NCI-H446 (cell line): ENCODE measurements at places on chromosomes 16 and 17.

DNA sequence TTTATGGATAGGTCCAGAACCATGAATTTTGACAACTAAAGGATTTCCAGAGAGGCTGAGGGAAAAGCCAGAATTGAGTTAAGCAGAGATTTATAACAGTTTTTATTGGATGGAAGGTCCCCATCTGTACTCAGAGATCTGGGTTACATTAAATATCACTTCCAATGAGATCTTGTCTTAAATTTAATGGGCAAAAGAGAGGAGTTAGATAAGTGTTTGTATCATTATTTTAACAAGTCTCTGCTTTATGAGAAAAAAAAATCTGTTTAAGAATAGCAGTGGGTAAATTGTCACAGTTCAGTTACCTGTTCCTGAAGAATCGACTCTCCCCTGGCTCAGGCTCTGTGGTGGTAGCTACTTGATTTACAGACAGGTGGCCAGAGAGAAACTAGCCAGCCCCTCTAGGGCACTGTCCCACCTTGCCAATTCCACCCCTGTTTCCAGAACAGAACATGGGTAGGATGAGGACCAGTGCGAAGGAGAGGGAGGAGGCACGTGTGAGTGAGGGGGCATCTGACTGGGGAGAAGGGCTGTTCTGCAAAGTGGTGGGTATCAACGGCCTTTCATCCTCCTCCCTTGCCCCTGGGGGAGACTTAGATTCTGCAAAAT lies 22.1 kb upstream of the CRHR1 start:
- no peak for DNase-seq

- DNase-seq: no peak
Observed at GRCh38 chr17:30832438-30833124, 815 bp downstream of the ATAD5 start.

- DNase-seq: peak; percentile 37
Observed at GRCh38 chr16:87924041-87924810, 12.1 kb downstream of the CA5A start.

DNA sequence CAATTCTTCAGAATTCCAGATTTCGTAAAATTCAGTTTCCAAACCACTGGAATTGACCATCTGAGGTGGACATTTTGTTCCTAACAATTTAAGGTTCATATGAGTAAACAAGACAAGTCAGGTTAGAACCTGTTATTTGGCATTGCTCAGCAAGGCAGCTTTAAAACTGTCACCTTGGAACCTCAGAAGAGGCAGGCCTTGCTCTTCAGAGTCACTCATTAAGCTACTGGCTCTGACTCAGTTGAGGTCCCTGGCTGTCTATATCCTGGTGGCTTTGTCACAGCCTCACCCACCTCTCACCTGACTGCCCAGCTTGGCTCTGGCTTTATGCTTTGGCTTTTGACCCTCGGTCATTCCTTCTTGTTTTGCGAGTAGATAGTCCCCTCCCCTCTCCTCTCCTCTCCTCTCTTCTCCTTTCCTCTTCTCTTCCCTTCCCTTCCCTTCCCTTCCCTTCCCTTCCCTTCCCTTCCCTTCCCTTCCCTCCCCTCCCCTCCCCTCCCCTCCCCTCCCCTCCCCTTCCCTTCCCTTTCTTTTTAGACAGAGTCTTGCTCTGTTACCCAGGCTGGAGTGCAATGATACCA lies 238.4 kb downstream of the SHISA9 start:
- no peak for DNase-seq

- no peak for DNase-seq
Observed at GRCh38 chr17:64255764-64256163, 7.3 kb downstream of the TEX2 start.

DNA sequence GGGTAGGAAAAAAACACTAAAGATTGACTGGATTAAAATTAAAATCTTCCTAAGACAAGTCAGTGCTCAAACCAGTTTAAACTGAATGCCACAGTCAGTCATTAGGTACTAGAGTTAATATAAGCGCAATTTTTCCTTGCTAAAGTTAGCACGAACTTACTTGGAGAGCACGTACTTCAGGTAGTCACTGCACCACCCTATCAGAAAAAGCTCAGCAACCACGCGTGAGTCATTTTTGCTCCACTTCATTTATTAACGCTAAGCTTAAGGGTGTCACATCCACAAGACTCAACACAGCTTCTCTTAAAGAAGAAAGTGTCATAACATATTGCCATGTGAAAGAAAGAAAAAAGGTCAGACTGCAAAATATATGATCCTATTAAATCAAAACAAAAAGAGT lies 53.1 kb downstream of the TEX2 start:
- no peak for DNase-seq

DNA sequence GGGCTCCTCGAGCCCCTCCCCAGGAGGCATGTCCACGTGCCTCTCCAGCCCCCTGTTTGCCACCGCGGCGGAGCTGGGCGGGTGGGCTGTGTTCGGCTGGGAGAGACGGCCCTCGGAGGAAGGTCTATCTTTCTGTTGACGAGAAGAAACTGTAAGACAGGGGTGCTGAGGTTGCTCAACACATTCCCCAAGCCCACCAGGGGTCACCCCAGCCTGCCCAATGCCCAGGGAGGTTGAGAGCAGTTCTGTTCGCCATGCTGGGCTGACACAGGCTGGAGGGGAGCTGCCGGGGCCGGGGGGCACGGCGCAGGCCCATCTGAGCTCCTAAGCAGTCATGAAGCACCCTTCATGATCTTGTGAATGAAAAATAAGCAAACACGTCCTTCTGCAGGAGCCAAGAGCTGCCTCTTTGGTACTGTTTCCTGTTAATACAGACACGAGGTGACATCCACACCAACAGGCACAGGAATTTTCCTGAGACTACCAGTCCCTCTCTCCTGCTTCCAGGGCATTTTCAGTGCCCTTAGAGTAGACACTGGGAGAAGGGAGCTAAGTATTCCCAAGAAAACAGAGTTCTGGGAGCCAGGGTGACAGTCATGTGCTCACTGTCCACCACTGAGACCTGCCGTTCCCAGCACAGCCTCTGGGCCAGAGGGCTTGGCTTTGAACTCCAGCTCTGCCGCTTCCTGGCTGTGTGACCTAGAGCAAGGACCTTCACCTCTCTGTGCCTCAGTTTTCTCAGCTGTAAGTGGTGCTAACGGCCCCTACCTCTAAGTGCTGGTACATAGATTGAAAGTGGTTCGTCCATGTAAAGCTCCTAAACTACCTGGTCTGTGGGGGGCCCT lies 9.2 kb downstream of the UBALD2 start:
- no peak for DNase-seq

DNA sequence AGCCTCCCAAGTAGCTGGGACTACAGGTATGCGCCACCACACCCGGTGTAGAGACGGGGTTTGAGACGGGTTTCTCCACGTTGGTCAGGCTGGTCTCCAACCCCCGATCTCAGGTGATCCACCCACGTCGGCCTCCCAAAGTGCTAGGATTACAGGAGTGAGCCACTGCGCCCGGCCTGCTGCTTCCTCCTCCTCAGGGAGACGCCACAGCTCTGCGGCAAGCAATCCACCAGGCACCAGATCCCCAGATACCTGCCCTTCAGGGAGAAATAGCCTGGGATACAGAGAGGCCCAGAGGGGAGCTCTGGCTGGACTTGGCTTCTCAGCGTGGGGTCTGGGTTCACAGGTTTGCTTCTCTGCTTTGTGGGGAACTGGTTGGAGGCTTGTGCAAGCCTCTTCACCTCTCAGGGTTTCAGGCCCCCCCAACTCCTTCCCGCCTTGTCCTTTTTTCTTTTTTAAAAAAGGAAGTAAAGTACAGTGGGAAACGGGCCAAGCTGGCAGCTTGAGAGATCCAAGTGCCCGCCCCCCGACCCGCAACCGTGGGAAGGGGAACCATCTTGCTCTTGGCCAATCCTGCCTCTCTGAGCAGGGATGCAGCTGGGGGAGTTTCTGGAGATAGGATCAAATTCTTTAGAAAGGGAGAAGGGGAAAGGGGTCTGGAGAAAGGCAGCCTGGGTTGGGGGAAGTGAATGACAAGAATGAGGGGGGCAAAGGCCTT lies 2.6 kb upstream of the SPHK1 start:
- DNase-seq: no peak

- no peak for DNase-seq
Observed at GRCh38 chr17:17768424-17769088, 68.2 kb downstream of the SREBF1 start.

DNA sequence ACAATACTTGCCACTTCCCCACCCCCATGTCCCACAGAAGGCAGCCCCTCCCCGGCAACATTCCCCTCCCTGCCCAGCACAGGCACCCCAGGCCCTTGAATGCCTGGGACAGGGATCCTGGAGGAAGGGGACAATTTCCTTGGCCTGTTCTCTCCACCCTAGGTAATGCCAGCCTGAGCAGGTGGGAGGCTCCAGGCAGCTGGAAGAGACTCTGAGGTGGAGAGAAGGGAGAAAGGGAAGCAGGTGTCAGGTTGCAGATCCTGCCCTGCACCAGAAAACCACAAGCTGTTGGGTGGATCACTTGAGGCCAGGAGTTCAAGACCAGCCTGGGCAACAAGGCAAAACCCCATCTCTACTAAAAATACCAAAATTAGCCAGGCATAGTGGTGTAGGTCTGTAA lies 8.9 kb downstream of the MPP2 start:
- DNase-seq: no peak

- DNase-seq: no peak
Observed at GRCh38 chr16:81516478-81517149, 72.0 kb downstream of the CMIP start.

DNA sequence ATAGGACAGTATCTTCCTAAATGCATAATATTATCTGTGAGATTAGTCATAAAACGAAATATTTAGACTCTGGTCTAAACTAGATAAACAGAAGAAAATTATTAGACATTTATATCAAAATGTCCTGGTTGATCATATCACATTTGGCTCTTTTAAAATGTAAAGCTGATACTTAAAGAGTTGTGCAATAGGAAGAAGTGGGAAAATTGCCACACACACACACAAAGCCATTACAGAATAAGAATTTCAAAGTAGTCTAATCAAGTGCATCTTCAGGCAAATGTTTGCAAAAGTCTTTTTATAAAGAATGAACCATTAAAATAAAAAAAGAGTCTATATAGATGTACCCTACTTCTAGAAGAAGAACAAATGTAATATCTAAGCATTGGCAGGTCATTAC lies 301.7 kb downstream of the KIF2B start:
- DNase-seq: no peak

DNA sequence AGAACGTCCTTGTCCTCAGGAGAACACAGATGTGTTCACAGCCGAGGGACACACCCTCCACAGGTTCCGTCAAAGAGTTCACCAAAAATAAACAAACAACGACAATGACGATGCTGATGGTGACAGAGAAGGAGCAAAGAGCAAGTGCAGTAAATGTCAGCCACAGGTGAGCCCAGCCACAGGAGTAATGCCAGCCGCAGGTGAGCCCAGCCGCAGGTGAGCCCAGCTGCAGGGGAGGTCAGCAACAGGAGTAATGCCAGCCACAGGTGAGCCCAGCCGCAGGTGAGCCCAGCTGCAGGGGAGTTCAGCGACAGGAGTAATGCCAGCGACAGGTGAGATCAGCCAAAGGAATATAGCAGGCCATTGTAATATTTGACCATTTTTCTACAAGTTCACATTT lies 315.2 kb downstream of the FOXL1 start:
- no peak for DNase-seq

DNA sequence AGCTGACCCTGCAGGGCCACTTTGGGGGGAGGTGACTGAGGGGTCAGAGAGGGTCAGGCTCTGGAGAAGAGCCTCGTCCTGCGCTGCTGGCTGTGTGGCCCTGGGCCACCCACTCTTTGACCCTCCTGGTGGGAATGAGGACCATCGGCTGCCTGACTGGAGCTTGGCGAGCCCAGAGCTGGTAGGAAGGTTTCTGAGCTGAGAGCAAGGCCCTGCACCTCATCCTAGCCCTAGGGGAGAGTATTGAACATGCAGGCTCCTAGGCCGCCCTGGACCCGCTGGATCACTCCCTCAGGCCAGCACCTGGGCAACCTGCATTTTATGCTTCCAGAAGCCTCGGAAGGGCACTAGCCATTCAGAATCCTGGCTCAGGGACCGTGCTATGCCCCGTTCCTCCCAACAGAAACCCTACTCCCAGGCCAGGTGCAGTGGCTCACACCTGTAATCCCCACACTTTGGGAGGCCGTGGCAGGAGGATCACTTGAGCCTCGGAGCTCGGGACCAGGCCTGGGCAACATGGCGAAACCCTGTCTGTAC lies 14.5 kb downstream of the MAP2K3 start:
- DNase-seq: no peak

GRCh38 chr16:79740252-79740651 lies 139.7 kb upstream of the MAF start:
- no peak for DNase-seq

DNA sequence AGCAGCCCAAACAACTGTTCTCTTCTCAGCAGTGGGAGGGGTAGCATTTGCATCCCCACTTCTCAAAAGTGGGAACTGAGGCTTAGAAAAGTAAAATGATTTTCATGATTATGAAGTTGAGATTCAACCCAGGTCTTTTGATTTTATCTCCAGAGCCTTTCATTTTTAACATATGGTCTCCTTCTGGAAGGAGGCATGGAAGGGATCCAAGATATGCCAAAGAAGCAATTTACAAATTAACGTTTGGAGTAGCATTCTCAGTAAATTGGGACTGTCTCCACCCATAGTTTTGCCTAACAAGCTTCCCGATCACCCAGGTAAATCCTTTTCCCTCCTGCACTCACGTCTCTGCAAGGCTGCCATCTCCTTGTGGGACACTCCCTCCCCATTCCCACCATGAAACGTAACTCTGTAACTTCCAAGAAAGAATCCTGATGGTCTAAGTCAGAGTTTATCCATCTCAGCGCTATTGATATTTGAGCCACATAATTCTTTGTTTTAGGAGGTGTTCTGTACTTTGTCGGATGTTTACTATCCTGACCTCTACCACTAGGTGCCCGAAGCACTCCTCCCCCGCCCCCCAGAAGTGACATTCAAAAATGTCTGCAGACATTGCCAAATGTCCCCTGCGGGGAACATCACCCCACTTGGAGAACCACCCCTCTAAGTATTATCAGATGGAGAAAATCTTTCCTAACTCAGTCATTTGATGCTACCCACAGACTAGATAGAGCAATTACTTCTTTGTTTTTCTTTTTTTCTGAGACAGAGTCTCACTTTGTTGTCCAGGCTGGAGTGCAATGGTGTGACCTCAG lies 32.9 kb upstream of the NFAT5 start:
- DNase-seq: no peak

DNA sequence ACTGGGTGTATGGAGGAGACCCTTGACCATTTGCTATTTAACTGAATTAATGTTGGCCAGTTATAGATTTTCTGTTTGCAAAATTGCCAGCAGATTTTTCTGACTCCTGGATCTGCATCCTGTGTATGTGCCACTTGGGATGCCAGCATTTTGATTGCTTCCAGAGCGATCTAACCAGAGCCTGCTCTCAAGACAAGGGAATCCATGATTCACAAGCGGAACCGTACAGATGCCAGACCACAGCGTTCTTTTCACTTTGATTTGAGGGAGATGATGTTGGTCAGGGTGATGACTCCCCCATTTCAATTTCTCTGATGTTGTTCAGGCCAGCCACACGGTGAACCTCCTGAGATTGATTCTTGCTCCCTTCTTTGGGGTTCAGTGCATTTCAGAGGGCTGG lies 228.7 kb downstream of the CDH13 start:
- no peak for DNase-seq

- no peak for DNase-seq
Observed at GRCh38 chr16:29645694-29646187, 17.3 kb upstream of the SPN start.
